SHP77 treated with DMSO at 0.1 percent for 48 hours (cell line): ENCODE measurements at places on chromosomes 4 and X.

- no peak for DNase-seq
Observed at GRCh38 chrX:13009273-13009672, 34.4 kb downstream of the TMSB4X start.

DNA sequence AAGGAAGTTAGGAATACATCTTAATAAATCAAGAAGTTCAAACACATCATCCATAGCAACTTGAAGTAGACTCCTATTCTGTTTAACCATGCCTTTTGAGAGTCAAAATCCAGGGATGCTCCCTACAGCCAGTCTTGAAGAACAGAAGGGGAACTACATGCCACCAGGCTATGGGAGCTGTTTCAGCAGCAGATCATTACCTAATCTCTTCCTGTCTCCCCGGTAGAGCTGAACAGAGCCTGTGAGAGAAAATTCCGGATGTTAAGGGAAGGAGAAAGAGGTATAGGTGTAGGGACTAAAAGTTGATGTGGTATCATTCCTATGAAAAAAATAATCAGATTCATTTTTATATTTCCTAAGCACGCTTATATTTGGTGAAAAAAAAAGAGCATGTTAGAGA is 352.2 kb downstream of the SPRY1 start:
- DNase-seq = no peak

GRCh38 chr4:70062000-70062399 is 11.8 kb downstream of the HTN1 start:
- no peak for DNase-seq

- DNase-seq = no peak
Observed at GRCh38 chrX:119118780-119119395, 8.7 kb downstream of the KIAA1210 start.

DNA sequence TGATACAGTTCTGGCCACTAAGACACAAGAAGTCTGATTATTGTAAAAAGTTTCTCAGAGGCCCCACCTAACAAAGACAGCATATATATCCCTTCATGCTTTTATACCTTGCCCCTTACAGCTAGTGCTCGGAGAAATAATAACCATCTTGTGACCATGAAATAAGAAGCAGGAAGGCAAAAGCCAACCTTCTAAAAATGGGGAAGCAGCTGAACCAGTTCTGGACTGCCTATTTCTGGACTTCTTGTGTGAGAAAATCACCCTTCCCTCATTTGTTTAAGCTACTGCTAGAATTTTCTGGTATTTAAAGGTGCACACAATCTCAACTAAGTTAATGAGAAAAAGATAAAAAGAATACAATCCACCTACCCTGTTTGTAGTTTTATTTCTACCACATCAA is 87.5 kb downstream of the CNOT6L start:
- no peak for DNase-seq

- no peak for DNase-seq
Observed at GRCh38 chrX:13752141-13752540, 17.6 kb downstream of the OFD1 start.

GRCh38 chr4:48699475-48699874 is 80.6 kb downstream of the FRYL start:
- no peak for DNase-seq

DNA sequence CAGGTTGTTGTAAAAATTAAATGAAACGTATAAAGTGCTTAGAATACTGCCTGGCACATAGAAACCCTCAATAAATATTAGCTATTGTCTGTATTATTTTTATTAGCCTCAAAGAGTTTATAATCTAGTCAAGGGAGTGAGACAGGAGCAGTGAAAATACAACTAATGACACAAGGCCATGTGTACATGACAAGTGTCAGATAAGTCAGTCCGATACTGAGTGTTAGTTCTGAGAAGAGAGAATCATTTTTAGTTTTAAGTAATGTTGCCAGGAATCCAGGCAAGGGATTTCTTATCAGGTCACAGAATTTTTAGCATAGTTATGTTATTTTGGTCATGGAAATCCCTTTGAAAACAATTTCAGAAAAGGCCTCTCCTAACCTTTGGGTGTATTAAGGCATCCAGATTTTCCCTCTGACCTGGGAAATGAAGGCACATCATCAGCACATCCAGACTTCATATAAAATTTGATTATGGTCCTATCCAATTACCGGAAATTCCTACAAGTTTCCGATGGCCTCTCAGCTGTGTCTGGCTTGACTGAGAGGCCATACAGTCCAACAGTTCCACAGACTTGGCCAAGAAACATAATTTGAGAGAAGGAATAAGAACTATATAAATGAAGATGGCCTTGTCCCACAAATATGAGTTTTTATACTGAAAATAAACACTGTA is 35.7 kb downstream of the PPARGC1A start:
- no peak for DNase-seq

- DNase-seq = no peak
Observed at GRCh38 chrX:139815771-139816170, 107.8 kb upstream of the MCF2 start.

DNA sequence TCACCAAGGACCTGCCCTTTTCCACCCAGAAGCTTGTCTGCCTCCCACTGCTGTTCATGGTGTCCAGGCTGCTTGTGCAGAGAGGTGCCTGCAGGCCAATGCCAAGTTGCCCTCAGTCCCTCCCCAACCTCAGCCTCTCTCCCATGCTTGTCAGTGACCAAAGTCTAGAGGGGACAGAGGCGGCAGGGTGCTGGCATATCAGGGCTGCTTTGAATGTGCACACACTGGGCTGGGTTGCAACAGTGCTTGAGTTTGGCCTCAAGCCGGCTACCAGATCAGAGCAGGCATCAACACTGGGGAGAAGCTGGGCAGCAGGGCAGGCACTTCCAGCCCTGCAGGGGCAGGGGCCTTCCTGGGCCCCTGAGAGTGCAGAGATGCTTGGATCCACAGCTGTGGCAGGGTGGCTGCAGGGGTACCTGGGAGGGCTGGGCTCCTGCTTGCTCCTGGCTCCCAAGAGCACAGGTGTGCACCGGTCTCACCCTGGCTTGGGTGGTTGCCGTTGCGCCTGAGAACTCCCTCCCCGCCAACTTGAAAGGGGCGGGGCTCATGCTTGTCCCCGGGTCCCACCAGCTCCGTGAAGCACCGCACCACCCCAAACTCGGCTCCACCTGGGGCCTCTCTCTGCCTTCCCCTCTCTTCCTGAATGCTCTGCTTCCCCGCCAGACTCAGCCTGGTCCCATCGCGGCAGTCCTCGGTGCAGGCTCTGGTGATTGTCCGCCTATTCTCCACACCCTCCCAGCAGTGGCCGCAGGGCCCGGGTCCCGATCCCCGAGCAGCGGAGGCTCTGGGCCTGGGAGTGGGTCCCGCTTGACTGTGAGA is 1681.9 kb upstream of the ADGRL3 start:
- DNase-seq = no peak

DNA sequence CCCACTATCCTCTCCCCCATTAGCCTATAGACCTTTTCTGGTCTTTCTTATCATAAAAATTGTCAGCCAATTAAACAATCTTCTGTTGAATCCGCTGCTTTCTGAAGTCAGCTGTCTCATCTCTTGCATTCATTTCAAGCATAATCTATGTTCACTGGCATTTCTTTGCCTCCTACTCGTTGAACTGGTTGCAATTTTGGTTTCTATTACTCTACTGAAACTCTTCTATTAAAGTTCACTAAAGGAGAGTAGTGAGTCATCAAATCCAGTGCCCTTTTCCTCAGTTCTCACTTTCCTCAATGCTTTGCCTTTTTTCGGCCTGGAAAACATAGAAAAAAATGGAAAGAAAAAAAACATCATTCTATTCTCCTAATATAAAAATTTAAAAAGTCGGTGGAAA is 23.9 kb upstream of the CXCL13 start:
- DNase-seq = no peak

- DNase-seq = no peak
Observed at GRCh38 chrX:77962068-77962902, 7.2 kb downstream of the PGAM4 start.

GRCh38 chrX:113421432-113421831 is 580.8 kb upstream of the AMOT start:
- no peak for DNase-seq

- DNase-seq = no peak
Observed at GRCh38 chrX:11269996-11270395, 23.2 kb upstream of the AMELX start.

GRCh38 chr4:146507632-146508031 is 14.1 kb downstream of the SLC10A7 start:
- DNase-seq = no peak

- no peak for DNase-seq
Observed at GRCh38 chrX:50618788-50619558, 148.3 kb upstream of the DGKK start.

- no peak for DNase-seq
Observed at GRCh38 chr4:150302553-150302952, 224.3 kb downstream of the DCLK2 start.

GRCh38 chr4:168832763-168833575 is 177.1 kb downstream of the CBR4 start:
- no peak for DNase-seq

GRCh38 chr4:63063760-63064159 is 1345.5 kb downstream of the TECRL start:
- no peak for DNase-seq

- DNase-seq = no peak
Observed at GRCh38 chr4:123651066-123651465, 254.5 kb downstream of the SPRY1 start.

- DNase-seq = no peak
Observed at GRCh38 chr4:127630152-127630551, 2.6 kb upstream of the INTU start.

DNA sequence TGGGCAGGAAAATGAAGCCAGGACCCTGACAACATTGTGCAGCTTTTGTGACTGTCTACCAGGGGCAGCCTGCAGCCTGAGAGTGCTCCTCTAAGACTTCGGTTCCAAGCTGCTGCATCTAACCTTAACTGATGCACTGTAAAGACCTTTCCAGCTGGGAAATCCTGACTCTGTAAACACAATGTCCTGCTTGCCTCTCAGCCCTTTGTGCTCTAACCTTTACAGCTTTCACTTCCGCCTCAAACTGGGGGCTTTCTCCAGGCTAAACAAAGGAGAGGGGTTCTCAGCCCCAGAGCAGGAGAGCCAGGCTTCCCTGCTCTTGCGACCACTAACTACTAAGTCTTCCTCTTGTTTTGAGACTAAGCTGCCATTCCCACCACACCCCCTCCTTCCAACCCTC is 19.3 kb upstream of the RASL11B start:
- no peak for DNase-seq

- peak; percentile 0 for DNase-seq
Observed at GRCh38 chrX:133921764-133922389, 63.5 kb downstream of the GPC3 start.

GRCh38 chr4:119715490-119716445 is 87.2 kb upstream of the PDE5A start:
- no peak for DNase-seq

GRCh38 chrX:10932842-10933440 is 178.2 kb upstream of the HCCS start:
- no peak for DNase-seq

GRCh38 chr4:129322920-129323319 is 227.0 kb downstream of the C4orf33 start:
- no peak for DNase-seq

- DNase-seq = no peak
Observed at GRCh38 chr4:181948839-181949382, 294.3 kb upstream of the TENM3 start.

DNA sequence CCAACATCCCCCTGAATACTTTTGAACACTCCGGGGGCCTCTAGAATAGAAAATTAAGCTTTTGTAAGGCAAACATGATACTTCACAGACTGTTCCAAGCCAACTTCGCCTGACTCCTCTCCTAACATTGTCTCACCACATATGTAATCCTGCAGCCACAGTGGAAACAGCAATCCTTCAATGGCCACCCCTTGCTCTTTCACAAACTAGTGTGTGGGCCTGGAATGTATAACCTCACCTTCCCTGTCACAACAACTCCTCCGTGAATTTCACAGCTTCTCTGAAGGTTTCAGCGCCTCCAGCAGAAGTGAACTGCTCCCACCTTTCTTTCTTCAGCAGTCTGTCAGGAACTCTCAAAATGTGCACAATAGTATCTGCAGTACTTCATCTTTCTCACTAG is 185.1 kb downstream of the ADGRL3 start:
- no peak for DNase-seq

DNA sequence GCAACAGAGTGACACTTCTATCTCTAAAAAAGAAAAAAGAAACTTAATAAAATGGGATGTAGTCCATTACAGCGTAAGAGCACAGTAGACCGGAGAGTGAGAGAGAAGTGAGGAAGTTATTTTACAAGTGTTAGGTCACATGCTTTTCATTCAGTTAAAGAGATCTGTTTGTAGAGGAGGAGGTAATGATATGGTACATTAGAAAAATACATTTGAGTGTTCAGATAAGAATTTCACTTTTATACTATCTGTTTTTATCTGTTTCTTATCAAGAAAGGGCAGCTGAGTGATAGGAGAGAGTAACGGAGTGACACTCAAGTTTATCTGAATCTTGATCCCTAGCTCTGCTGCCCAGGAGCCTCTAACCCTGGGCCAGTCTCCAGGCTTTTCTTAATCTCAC is 38.9 kb downstream of the FNIP2 start:
- no peak for DNase-seq

DNA sequence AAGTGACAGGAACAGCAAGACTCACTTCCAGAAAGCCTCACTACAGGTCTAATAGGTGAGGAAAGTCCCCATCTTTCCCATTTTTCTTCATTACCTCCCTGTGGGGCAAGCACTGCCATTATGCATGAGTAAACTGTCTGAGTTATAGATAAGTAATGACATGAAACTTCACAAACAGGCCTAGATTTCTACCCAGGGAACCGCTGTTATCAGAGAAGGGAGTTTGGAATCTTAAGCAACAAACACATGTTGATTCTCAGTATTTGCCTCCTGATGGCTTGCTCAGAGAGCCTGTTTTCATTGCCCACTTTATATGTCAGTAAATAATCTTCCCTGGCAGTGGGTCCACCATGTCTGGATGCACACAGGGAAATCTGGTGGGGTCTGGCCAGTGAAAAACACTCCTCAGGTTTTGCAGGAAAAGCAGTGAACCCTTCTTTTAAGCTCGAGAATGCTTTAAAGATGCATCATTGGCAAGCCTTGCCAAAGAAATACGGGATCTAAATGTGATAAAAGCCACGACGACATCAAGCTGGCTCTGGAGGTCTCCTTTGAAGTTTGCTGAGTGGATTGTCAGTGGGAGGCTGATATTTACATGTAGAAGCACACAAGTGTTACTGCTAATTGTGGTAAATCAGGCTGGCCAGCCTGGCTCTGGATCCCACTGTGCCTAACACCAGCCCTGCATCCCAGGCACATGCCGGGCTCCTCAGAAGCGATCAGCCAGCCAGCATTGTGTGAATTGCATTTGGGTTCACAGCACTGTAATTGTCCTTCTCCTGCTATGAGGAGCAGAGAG is 25.2 kb downstream of the PDGFRA start:
- DNase-seq = no peak

DNA sequence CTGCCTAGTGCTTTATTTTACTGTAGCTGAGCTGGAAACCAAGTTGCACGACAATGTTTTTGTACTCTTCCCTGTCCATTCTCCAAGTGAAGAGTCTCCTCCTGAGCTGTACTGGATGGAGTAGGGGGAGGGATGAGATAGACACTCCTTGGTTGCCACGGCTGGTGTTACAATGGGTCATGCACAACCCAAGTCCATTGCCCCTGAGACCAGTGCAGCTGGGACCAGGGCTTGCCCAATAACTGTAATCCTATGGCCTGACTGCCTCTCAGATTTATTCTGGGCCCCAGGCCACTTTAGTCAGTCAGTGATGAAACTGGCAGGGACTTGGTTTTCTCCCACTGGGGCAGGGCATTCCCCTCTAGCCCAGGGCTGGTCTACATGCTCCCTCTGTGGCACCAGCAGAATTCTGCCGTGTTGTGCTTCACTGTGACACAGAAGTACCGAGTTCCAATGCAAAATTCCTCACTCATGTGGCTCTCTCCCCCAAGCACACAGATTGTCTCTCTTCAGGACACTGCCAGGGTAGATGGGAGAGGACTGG is 203.3 kb upstream of the PCDH18 start:
- no peak for DNase-seq

- DNase-seq = no peak
Observed at GRCh38 chr4:15469402-15470127, at the start of gene CC2D2A. TSS of gene CC2D2A (plus strand) at chr4:15469882. CDS start at chr4:15475933, 6,051 bp downstream.
